GM03348 (cell line): ENCODE measurements at places on chromosomes 16 and 17.
A peak's percentile ranks its signal among the peaks of the same experiment; 100 is the strongest.

DNA sequence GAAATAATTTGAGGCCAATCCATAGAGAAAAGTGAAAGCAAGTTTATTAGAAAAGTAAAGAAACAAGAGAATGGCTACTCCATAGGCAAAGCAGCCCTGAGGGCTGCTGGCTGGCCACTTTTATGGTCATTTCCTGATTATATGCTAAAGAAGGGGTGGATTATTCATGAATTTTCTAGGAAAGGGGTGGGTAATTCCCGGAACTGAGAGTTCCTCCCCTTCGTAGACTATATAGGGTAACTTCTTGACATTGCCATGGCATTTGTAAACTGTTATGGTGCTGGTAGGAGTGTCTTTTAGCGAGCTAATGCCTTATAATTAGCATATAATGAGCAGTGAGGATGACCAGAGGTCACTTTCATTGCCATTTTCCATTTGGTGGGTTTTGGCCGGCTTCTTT, 4.4 kb downstream of the DHRS7B start:
- DNase-seq, result no peak

DNA sequence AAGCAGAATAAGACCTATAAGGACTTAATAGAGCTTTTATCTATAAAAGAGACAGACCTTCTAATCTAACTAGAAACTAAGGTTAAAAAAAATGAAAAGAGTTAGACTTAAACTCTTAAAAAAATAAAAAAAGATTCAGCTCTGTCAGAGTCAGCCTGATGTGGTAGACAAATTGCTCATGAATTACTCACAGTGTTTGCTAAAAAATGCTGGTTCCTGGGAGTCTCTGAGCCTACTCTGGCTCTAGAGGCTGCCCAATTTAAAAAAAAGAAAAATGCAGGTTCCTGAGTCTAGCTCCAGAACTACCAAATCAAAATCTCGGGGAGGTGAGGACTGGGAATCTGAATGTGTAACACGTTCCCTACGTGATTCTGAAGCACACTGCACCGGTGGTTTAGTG, 18.1 kb downstream of the SOST start:
- peak; percentile 81 for DNase-seq

GRCh38 chr16:24062270-24062817, 193.8 kb upstream of the CACNG3 start:
- DNase-seq, result no peak

GRCh38 chr16:56657555-56658326, at the start of gene MT1F:
MT1F (plus strand) TSS chr16:56657959; CDS start chr16:56658059, 100 bp downstream.
- peak; percentile 32 for DNase-seq

DNA sequence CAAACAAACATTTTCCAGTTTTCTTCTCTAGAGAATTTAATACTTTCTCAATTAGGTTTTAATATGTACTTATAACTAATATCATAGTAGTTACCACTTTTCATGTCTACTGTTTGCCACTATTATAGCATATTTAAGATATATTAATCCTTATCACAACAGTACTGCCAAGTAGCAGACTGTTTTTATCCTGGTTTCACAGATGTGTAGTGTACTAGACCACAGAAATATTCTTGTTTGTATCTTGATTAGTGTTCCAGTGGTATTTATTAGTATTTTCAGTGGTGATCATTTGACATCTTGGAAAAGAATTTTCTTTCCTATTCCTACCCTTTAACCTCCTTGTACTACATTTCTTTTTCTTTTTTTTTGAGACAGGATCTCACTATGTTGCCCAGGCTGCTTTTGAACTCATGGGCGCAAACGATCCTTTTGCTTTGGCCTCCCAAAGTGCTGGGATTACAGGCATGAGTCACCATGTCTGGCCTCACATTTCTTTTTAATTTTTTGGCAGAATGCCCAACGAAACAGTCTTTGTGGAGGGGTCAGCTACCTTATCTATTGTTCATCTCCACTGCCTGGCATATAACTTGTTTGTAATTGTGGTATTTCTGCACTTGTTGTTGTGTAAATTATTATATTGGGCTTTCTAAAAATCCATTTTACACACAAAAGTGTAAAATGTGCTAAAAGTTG, 27.2 kb downstream of the MAP2K4 start:
- no peak for DNase-seq

- DNase-seq, result no peak
These were observed 7.3 kb downstream of the ACACA start for GRCh38 chr17:37399265-37399803.

GRCh38 chr17:81959362-81960129, 1.4 kb downstream of the NOTUM start:
- DNase-seq, result peak; percentile 89

DNA sequence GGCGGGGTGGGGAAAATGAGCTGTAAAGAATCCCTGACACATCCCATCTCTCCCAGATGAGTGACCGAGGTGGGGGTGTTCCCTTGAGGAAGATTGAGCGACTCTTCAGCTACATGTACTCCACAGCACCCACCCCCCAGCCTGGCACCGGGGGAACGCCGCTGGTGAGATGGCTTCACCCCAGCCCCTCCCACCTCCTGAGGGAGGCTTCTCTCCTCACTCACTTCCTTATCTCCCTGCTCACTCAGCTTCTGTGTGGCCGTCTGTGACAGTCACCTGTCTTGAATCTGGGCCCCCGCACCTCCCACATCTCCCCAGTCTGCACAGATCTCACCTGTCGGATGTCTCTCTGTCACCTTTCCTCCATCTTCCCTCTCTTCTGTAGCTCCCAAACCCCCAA, 13.4 kb downstream of the PDK2 start:
- DNase-seq, result no peak

DNA sequence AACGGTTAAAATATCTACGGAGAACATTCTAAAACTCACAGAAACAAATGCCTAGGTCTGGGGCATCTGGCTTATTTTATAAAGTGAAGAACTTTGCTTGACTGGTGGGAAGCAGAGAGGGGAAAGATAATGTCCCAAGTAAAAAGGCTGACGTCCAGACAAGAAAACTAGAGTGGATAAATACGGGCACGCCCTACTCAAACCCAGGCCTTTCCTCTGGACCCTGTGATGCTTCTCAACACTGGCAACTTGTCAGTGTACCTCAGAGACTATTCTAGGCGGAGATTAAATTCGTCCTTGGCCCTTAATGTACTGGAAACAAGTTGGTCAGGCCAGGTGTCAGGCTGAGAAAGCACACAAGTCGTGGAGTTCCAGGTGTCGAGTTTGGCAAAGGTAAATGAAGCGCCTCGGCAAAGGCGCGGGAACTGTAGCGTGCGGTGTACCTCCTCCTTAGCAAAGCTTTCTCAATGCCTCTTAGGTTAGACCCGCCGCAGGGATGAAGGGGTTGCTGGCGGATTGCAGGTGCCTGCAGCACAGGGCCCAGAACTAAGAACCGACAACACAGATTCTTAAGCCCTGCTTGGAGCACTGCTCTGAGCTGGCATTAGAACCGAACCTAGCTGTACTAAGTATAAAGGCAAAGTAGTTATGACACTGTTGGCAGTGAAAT, 668 bp upstream of the UNK start:
- no peak for DNase-seq

GRCh38 chr16:58685084-58685449, 497 bp upstream of the SLC38A7 start:
- DNase-seq, result no peak

- DNase-seq, result no peak
These were observed 20.1 kb downstream of the TPSD1 start for GRCh38 chr16:1275791-1276579.

GRCh38 chr17:81987161-81987770, 9.8 kb downstream of the ASPSCR1 start:
- DNase-seq, result no peak

GRCh38 chr16:31265329-31266245, 5.8 kb downstream of the ITGAM start:
- peak; percentile 44 for DNase-seq

GRCh38 chr17:75601057-75601987, 13.7 kb downstream of the MYO15B start:
- peak; percentile 65 for DNase-seq

DNA sequence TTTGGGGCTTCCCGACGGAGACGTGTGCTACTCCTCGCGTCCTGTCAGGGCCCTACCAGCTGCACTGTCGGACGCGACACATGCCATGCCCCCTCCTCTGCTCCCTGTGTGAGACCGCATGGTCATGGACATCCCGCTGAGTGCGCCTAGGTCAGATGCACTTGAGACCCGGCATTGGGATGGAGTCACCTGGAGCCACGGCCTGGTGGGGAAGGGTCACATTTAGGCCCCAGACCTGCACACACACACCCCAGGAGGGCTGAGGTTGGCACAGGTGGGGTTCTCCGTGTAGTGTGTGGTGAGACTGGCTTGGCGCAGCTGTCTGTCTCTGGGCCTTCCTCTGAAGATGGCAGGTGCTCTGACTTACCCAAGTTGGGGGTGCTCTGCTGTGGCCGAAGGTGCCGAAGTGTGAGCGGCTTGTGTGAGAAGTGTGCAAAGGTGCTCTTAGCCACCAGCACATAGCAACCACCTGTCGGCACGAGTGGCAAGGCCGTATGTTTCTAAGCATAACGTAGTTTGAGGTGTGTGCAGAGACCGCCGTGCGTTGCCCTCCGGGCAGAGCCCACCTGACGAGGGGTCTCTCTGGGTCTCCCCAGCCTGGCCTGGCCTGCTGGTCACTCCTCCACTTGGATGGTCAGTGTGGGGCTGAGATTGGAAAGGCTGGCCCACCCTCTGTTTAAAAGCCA, 108.6 kb downstream of the BANP start:
- DNase-seq, result no peak

DNA sequence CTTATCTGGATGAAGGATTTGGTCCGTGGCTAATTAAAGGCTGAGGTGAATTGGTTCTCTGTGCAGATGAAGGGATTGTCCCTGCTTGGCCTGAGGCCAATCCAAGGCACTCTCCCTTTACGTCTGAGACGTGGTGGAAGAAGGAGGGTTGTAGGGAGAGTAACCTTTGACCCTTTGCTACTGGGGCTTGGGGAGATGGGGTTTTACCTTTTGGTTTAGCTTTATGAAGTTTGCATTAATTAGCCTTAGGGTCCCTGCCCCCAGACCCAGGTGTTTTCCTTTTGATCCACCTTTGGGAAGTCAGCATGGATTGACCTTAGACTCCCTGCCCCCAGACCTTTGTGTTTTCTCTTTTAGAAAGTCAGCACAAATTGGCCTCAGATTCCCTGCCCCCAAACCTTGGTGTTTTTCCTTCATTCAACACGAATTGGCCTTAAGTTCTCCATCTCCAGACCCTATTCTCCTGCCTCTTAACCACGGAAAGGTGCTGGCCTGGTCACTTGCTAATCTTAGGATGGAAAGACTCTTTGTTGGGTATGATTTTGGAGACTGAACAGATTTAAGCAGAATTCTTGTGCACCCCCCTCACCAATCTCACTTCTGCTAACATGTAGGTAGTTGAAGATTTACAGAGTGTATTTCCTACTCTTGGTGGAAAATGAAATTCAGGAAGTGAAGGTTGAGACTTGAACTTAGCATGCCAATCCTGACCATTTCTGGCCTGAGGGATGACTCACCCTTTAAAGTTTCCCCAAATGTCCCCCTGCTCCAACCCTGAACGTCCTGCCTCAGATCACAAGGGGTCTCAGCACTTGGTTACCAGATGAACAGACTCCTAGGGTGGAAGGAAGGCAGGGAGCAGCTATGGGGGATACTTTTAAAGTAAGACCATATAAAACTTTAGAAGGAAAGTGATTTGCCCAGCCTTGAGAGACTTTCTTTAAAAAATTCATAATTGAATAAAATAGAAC, 23.1 kb upstream of the MMD start:
- no peak for DNase-seq

DNA sequence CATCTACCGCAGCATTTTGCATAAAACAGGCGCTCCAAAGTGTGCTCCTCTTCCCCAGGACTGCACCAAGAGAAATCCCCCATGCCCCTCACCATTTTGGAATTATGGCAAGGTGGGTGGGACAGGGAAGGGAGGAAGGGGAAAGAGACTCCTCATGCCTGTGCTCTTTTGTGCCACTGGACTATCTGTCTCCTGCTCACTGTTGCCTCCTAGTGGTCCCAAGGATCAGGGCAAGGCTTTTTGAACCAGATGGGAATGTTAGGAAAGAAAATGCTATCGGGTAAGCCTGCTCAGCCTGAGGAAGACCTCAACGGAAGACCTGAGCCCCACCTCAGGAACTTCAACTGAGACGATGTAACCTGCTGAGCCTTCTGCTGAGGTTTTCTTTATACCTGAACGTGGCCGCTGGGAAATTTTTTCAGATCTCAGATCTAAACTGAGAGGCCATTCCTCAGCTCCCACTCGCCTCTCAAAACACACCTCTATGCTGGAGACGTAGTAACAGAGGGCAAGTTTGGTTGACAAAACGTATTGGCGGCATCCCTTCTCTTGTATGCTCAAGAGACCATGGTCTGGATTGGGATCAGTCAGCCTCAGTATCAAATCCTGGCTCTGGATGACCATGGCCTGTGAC, 58.3 kb downstream of the SPACA3 start:
- DNase-seq, result peak; percentile 85

DNA sequence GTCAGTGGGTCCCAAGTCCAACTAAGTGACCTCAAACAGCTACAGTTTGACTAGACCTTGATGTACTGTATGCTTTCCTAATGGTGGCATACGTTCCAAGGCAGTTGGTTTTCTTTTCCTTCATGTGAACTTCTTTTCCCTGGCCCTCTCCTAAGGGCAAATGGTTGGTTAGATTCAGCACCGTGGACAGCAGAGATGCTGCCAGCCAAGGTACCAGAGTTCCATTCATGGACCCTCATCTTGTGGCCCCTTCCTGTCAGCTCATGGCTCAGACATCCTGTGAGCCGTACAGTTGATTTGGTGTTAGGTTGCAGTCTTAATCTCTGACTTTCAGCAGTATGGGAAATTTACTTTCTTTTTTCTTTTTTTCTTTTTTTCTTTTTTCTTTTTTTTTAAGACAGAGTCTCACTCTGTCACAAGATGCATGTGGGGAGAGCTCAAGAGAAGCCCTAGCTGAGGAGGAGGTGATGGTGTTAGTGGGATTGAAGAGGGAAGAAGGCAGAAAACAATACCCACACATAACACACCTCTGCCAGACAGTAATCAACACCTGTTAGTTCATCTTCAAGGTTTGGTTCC, 122.4 kb downstream of the USP31 start:
- DNase-seq, result peak; percentile 24

DNA sequence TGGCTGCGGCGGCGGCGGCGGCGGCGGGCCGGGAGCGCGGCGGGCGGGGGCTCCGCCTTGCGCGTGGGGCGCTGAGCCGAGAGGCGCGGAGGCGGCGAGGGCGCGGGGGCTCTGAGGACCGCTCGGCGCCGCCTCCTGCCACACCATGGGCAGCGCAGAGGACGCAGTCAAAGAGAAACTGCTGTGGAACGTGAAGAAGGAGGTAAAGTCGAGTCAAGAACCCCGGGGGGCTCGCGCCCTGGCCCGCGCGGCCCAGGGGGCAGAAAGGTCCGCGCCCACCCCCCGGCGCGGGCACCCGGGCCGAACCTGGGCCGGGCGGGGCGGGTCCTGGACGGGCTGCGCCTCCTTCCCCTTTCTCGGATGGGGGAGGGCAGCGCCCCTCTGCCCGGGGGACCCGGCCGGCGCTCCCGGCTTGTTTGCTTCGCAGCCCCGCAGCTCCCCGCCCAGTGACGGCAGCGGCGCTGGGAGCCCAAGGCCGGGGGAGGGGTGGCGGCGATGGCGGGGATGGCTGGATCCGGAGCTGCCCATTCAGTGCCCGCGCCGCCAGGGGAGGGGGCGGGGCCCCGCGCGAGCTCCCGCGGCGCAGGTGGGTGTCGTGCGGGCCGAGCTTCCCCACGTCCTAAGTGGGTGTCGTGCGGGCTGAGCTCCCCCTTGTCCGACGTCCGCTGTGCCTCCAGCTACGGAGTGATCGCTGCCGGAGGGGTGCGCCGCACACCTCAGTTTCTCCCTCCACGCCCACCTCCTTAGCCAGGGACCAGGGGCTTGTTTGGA, 428 bp downstream of the SGSM2 start:
- DNase-seq, result peak; percentile 93
